ENCODE measurements at places on chromosomes 4 and X.

GRCh38 chr4:15605537-15605936, 49.6 kb downstream of the FBXL5 start:
- DNase-seq = no peak

- DNase-seq = no peak
Observed at GRCh38 chrX:23246001-23246400, 88.6 kb upstream of the PTCHD1 start.

DNA sequence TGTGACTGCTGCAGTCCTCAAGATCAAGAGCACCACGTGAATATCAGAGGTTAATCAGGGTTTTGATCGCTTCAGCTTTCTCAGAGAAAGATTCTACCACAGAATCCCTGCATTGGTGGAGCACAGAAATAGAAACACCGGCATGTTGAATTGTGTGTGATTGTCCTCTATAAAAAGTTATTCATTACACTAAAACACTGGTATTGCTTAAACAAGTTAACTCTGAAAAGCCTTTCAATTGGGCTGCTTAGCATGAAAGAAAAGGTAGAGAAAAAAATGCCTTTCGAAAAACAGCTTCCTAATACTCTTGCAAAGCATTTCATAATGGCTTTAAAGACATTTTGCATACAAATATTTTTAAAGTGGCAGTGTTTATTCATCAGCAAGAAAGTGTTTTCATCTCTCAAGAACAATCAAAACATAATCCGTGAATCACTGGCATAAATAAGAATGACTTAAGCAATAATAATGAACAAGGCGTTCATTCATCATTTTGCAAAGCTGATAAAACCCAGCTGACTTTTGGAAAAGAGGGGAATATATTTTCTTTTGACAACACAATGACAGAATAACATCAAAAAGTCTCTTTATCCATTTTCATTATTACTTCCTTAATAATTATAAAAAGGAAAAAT, 61.1 kb downstream of the HELT start:
- no peak for DNase-seq

- DNase-seq = no peak
Observed at GRCh38 chrX:150967786-150968185, 15.3 kb upstream of the HMGB3 start.

- no peak for DNase-seq
Observed at GRCh38 chr4:42643685-42644084, 13.2 kb downstream of the ATP8A1 start.

DNA sequence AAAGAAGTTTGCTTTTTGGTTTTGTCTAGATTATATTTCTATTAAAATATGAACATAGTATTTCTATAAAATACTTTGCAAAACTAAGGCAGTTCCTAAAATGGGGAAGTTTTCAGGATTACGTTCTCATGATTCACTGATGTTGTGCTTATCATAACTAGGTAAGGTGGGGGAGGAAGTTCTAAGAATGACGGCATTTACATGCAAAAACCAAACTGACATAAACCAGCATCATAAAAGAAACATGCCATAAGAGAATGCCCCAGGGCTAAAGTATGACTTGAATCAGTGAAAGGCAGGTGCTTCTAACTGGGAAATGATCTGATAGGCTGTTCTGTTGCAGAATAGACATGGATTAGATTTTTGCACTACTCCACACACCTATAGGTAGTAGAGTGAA, 204.7 kb upstream of the JADE1 start:
- peak; percentile 38 for DNase-seq

GRCh38 chr4:39353478-39354253, 12.5 kb downstream of the RFC1 start:
- DNase-seq = peak; percentile 49

DNA sequence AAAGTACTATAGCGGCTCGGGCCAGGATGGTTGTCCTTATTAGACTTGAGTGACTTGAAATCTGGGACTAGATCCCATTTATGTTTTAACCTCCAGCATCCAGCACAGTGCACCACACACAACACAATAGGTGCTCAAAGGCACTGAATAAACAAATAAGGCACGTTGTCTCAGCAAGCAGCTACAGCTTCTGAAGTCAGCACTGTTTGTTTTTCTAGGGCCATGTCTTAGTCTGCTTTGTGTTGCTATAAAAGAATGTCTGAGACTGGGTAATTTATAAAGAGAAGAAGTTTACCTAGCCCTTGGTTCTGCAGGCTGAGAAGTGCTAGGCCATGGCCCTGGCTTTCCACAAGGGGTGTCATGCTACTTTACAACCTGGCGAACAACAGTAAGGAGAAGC, 102.1 kb upstream of the LNX1 start:
- no peak for DNase-seq

- DNase-seq = no peak
Observed at GRCh38 chr4:53234111-53234510, 131.8 kb downstream of the SCFD2 start.

DNA sequence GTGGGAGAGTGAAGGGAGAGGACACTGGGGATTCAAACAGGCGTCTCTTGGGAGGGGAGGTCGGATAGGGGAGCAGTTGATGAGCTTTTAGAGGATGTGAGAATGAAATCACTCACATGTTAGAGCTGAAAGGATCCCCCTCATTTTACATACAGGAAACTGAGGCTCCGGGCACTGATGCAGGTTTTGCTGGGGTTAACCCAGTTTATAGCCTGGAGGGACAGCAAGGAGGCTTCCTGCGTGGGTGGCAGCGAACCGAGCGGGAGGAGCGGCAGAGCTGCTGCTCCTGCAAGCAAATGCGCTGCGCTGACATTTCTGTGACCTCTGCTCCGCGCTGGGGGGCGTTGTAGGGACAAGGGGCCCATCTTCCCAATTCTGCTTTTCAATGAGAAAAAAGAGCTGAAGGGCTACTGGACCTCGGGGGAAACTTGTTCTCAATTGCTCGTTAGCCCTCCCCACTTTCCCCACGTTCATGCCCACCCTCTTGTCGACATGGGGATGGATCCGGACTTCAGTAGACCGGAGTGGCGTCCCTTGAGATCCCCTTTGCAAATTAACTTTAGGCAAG, 1.2 kb upstream of the NEUROG2 start:
- peak; percentile 19 for DNase-seq

- no peak for DNase-seq
Observed at GRCh38 chr4:81990211-81990610, 383.6 kb downstream of the HNRNPD start.

GRCh38 chr4:87388901-87389300, 2.1 kb downstream of the HSD17B11 start:
- DNase-seq = peak; percentile 56

Data from suppressor macrophage treated with lipopolysaccharide for 1 hour (primary cell).